Stomach (tissue), 19 donors: ENCODE measurements at places on chromosomes 12 and 14.

DNA sequence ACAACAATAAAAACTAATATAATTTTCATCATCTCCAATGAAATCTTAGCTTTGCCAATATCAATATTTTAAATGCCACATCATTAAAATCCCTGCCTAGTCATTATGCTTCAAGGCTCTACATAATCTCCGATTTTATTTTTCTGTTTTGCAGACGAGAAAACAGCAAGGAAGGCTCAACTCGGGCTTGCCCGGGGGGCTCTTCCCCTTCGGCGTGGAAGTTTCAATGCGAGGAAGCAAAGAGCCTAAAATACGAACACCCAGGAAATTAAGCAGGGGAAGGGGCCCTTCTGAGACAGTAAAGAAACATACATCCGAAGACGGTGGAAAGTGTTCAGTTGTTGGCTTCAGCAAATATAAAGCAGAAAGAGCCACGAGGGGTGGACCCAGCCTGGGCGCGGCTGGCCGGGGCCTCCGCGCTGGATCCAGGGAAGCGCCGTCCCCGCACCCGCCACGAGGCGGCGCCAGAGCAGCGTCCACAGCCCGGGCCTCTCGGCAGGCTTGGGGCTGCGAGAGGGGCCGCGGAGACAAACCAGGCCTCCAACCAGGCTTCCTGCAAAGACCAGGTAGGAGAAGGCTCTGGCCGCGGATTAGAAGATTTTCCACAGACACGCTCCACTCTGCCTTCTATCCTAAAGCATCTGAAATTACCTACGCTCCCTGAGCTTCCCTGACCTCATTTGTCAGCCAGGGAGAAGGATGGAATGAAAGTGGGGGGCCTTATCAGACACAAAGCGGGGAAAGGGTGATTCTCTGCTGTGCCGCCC is 77.2 kb downstream of the SERPINA3 start:
- DNase-seq = peak; percentile 89

- DNase-seq = no peak
Observed at GRCh38 chr12:62716866-62717525, 218.0 kb downstream of the PPM1H start.

- DNase-seq = peak; percentile 59
Observed at GRCh38 chr14:80959496-80959895, 4.1 kb downstream of the TSHR start.

DNA sequence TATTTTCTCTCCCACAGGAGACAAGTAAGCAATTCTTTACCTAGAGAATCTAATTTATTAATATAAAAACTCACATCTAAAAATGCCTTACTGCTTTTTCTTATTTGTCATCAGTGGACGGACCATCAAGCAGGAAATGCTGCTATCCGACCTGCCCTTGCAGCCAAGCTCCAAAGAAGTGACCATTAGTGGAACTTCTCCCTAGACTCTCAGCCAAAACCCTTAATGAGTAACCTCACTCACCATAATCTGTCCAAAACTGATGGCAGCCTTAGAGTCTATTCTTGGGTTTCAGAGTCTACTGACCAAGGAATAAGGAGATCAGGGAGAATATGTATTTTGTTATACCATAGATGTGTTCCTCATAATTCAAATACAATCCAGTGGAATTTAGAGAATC is 60.9 kb upstream of the CFL2 start:
- DNase-seq = no peak

DNA sequence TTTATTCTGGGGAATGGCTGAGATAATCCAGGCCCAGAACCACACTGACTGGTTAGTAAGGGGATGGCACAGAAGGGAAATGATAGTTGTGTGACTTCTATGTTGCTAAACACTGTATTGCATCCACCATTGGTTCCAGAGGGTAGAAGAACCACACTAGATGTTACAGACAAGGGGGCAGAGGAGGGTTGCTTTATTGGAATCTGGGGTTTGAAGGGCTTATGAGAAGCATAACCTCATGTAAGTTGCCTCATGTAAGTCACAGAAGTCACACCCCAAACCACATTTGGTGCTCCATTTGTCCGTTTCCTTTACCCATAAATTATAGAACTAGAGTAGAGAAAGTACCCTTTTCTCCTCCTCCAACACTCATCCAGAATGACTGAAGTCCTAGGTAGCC is 5.5 kb upstream of the PSMA6 start:
- no peak for DNase-seq

DNA sequence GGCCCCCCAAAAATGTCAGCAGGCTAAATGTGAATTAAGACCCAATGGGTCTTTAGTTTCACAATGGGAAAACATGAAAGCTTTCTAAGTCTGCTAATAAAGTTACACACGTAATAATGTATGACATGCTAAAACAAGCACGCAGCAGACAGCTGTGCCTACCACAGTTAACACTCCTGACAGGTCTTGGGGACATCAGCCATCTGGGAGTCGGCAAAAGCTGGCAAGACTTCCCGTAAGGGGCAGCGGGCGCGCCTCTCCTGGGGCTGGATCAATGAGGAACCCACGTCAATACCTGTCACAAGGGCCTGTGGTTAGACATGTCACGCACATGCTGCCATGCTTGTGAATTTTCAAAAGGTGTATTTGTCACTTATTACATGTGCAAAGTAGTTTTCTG is 45.0 kb downstream of the ACTN1 start:
- DNase-seq = no peak

DNA sequence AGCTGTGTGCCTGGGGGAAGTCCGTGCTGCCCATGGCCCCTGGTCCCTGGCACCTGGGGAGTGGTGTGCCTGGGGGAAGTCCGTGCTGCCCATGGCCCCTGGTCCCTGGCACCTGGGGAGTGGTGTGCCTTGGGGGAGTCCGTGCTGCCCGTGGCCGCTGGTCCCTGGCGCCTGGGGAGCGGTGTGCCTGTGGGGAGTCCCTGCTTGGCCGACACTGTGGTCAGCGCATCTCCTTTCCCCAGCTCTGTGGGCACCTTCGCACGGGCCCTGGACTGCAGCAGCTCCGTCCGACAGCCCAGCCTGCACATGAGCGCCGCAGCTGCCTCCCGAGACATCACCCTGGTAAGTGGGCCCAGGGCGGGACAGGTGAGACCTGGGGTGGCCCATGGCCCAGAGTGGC is 14.5 kb upstream of the CRIP2 start:
- DNase-seq = no peak
